H9 (cell line): ENCODE measurements at places on chromosomes 4 and X.
A peak's percentile ranks its signal among the peaks of the same experiment; 100 is the strongest.

DNA sequence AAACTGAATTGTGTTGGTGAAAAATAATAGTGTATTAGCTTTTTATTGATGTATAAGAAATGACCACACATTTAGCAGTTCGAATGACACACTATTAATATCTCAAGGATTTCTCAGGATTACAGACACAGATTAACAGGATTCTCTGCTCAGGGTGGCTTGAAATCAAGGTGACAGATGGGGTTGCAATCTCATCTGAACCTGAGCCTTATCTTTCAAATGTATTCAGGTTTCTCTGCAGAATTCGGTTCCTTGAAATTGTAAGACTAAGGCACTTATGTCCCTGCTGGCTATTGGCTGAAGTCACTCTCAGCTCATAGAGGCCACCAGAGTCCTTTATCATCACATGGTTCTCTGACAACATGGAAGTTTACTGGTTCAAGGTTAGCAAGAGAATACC is 1780.1 kb downstream of the ARAP2 start:
- no peak for DNase-seq

DNA sequence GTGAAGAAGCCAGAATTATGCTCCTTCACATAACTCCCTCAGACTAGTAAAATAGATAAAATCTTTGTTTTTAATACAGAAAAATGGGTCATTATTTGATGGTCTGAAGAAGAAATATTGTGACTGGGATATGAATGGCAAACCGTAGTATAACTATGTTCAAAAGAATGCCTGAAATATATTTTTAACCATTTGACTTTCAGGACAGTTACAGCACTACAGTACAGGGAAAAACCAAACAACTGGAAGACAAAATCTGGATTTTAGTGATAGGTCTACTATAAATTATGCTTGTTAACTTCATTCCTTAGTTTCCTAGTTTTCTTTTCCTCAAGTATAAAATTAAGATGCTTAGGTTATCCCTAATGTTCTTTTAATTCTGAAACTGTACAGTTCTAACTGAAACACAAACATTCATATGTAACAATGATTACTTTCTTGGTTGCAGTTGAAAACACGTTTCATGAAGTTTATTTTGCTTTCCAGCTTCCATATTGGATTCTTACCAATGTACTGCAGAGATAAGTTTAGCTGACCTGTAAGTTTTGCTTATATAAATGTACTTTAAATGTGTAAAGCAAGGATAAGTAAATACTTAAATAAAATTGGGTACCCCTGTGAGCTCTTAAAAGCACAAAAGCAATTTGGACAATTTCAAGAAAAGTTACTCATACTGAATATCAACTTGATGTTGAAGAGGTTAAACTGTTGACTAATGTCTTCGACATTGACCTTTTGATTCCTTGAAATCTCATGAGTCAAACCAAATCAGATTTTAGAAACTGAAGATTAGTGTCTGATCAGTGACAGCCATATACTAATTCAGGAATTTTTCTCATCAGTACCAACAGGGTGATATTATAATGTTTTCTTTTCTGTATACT is 895 bp downstream of the AFP start:
- no peak for DNase-seq

GRCh38 chr4:83252782-83253405 is 31.7 kb downstream of the COQ2 start:
- DNase-seq: peak; percentile 78

GRCh38 chr4:26542991-26543390 is 40.9 kb upstream of the TBC1D19 start:
- DNase-seq: no peak

GRCh38 chr4:84483688-84484087 is 15.4 kb downstream of the NKX6-1 start:
- DNase-seq: peak; percentile 37

DNA sequence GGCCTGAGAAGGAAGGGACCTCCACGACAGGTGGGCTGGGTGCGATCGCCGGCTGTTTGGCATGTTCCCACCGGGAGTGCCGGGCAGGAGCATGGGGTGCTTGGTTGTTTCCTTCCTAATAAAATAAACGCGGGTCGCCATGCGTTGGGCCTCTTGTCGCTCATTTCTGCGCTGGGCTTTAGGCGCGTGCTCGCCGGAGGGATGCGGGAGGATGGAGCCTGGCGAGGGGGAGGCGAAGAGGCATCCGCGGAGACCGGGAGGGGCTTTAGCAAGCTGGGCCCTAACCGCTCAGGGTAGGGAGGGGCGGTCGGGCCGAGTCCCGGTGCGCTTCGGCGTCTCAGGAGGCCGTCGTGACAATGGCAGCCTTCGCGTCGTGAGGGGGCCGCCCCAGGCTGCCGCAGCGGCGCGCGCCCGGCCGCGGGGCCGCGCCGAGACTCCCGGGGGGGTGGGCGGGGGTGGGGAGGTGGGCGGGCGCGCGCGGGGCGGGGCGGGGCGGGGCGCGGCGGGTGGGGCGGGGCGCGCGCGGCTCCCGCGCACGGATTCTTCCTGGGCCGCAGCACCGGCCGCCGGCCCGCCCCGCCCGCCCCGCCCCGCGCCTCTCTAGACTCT is 476 bp upstream of the GDI1 start:
- DNase-seq: peak; percentile 54

GRCh38 chr4:38691251-38692008 is 27.4 kb downstream of the KLF3 start:
- no peak for DNase-seq

DNA sequence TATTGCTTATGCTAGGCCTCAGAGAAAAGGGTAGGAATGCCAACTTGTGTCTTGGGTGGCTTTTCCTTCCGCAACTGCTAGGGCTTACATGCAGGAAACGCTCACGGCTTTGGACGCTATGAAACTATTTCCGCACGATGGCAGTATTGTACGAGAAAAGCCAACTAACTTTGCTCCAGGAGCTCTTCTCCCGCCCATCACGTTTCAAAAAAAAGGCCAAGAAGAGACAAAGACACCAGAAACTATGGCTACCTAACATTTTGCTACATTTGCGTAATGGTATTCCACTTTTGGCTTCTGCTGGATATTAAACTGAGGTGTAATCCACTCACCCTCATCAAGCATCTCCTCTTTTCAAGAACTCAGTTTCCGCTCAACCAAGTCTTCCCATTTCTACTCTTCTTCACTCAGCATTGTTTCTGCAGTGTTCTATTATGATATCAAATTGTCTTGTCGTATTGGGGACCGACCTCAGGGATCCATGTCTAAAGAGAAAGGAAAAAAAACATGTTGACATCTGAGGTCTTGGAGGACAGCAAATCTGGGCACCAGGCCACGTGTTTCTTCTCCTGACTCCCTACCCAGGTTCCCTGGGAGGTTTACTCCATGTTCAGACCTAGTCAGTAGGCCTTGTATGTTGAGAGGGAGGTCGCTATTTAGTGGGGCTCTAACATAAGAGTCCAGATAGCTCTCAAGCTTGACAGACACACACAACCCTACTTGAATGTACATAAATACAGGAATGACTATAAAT is 239.4 kb upstream of the STK26 start:
- DNase-seq: no peak

DNA sequence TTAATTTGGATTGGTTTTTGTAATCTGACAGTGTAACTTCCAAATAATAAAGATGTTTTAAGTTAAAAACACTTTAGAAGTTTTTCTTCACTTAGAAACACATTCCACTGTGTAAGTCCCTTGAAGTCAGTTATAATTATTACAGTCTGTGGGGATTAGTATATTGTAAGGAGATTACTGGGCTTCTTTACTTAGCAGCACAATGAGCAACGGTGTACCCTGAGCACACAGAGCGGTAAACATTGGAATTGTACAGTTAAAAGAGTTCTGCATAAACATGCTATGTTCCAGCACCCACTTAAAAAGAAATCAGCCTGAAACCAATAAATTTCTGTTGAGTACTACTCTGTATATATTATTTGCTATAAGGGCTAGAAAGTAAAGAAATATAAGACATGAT is 44.3 kb downstream of the CCSER1 start:
- DNase-seq: no peak

GRCh38 chrX:119654112-119654531 is 38.8 kb downstream of the SEPTIN6 start:
- DNase-seq: peak; percentile 36

DNA sequence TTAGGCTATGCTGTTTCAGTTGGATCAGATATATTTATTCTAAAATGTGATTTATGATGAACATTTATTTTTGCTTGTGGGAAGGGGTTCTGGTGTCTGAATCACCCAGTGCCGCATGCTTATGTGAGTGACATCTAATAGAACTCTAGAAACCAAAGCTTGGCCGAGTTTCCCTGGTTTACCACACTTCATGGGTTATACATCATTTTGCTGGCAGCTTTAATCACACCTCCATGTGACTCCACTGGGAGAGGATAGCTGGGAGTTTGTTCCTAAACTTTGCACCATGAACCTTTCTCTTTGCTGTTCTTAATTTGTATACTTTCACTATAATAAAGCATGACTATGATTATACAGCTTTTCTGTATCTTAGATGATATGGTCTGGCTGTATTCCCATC is 382.9 kb downstream of the INPP4B start:
- DNase-seq: no peak

DNA sequence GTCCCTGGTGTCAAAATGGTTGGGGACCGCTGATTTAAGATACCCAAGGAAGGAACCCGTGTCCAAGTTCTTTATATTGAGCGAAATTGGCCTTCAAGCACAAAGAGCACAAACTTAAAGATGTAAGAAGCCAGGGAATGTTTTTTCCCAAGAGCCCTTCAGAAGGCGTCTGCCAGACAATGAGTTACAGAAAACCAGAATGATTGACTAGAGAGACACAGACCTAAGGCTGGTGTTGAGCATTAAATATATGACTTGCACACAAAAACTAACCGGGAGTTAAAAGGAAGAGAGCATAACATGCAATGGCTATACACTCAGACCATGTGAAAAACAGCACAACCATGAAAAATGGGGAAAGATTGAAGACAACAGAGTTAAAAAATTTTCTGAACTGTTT is 157.5 kb upstream of the FAM9B start:
- DNase-seq: no peak
